ENCODE measurements at places on chromosomes 12 and 14.

GRCh38 chr12:109020796-109021380 is at the start of gene SVOP:
Gene SVOP (minus strand): TSS chr12:109021068. CDS start chr12:109020868, 200 bp downstream.
- peak; percentile 74 for DNase-seq

- no peak for DNase-seq
These were observed 454.1 kb upstream of the DCN start for GRCh38 chr12:91636721-91637120.

GRCh38 chr12:113174461-113175384 is 10.6 kb downstream of the DDX54 start:
- no peak for DNase-seq

- no peak for DNase-seq
These were observed 444.5 kb upstream of the FAR2 start for GRCh38 chr12:28704477-28705169.

GRCh38 chr12:114670291-114670980 is 13.5 kb downstream of the TBX3 start:
- DNase-seq: no peak

GRCh38 chr12:12180575-12180974 is 86.3 kb downstream of the LRP6 start:
- DNase-seq: no peak

DNA sequence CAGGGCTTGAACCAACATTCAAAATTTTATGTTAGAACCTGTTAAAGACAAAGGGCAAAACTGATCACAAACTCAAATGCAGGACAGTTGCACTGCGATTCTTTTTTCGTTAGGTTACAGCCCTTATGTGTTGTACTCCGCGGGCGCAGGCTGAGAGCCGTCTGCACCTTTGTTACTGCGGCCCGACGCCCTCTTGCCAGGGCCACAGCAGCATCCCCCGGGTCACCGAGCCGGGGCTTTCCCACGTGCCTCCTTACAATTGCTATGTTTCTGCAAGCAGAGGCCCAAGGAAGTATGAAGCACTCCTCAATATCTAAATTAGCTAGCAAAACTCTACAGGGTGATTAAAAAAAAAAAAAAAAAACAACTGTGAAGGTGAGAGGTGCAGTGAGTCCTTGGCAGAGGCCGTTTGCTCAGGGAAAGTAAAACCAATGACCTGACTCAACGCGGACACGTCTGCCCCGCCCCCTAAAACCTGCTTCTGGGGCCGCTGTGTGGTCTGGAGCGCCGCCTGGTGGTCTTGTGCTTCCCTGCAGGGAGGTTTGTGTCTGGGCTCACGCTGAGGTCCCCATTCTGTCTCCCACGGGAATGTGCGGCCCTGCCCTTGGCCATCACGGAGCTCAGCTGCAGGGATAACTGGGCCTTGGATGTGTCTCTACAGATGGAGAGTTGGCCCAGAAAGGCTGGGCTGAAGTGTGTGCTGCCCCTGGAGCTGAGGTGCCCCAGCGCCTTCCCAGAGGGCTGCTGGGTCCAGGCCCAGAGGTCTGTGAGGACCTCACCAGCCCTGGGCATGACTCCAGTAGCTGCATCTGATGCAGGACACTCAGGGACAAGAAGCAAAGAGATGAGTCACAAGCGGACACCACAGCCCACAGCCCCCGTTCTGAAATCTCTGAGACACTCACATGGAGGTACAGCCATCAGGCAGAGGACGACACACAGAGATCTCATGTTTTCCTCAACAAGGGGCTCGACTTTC is 418.5 kb downstream of the TMEM121 start:
- DNase-seq: no peak

DNA sequence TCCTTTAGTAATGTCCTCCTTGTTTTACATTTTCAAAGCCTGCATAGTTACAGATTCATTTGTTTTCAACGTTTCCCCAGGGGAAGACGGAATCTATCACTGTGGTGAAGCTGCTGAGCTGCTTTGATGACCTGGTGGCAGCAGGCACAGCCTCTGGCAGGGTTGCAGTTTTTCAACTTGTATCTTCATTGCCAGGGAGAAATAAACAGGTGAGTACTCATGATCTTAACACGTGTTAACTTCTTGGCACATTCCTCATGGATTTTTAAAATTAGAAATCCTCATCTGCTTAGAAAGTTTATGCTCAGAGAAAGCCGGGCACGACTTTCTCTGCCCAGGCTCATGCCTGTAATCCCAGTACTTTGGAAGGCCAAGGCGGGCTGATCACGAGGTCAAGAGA is 44.5 kb downstream of the TECPR2 start:
- no peak for DNase-seq

- no peak for DNase-seq
These were observed 244.1 kb downstream of the FBXL14 start for GRCh38 chr12:1350055-1350933.

GRCh38 chr14:54699735-54700134 is 132.8 kb downstream of the SAMD4A start:
- DNase-seq: no peak

DNA sequence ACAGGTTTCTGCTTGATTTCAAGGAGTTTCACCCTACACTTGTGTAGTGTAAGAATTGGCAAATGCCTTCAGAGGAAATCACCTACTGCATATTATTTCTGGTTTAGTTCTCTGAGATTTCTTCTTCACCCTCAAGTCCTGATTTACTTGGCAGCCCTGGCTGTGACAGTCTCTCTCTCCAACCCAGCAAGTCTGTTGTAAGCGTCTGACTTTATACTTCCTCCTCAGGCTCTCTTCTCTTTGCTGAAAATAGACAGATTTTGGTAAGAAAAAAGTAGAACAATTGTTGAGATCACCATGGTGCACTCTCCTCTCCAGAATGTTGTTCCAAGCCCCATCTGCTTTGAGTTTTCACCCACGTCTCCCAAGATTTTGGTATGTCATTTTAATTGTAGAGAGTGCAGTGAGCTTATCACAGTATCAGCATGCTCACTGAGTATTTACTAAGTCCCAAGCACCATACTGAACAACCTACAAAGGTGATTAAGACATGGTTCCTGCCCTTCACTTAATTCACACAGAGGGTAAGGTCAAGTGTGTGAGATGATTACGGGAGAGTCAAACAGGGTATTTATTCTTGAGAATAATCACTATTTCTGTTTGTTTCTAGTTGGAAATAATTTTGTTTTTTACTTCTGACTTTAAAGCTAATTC is 148.7 kb downstream of the MDGA2 start:
- DNase-seq: no peak

DNA sequence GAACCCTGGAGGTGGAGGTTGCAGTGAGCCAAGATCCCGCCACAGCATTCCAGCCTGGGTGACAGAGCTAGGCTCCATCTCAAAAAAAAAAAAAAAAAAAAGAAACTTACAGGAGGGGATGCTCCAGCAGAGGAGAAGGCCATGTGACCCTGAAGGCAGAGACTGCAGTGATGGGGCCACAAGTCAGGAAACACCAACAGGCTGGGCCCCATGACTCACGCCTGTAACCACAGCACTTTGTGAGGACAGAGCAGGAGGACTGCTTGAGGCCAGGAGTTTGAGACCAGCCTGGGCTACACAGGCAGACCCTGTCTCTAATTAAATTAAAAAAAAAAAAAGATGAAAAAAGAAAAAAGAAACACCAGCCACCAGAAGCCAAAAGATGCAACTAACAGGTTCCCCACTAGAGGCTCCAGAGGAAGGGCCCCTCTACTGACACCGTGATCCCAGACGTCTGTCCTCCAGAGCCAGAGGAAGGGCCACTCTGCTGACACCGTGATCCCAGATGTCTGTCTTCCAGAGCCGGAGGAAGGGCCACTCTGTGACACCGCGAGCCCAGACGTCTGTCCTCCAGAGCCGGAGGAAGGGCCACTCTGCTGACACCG is 9.1 kb upstream of the GLT1D1 start:
- no peak for DNase-seq

DNA sequence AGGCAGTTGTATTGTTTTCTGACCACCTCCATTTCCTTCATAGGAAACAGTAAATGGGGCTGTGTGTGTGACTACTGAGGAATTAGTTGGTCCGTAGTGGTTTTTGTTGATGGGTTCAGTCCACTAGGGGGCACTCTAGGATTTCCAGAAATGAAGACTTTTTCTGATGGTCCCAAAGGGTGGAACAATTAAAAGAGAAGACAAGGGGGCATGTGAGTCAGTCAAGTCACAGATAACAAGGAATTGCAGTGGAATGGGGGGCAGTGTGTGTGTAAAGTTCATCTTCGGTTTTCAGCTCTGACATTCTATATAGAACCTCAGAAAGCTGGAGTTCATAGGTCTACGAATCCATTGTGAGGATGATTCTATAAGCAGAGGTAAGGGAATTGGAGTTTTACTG is 186.6 kb upstream of the OR4E1 start:
- DNase-seq: no peak

- DNase-seq: no peak
These were observed 1.3 kb upstream of the TRIP11 start for GRCh38 chr14:92041203-92041602.

DNA sequence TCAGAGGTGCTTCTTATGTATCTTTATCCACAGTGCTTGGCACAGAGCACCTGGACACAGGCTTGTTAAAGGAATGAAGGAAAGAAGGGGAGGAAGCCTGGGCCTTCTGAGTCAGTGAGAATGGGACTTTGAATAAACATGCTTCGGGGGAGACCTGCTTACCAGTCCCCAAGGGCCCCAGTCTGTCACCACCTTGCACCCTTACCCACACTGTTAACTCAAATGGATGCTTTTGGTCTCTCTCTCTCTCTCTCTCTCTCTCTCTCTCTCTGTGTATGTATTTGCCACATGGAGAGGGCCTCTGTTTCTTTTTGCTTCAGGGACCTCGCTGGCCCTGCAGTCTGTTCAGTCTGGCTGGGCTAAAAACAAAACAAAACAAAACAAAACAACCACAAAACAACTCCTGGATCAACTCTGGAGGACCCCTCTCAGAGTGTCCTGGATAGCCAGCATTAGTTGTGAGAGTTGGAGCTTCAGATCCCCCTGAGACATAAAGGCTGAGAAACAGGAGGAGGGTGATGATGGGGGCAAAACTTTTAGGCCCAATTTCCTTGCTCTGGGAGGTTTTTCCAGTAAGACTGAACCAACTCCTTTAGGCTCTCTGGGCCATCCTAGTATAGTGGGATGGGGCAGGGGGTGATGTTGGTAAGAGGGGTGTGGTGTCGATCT is 1.9 kb downstream of the KIF5A start:
- no peak for DNase-seq

GRCh38 chr12:87332987-87333726 is 696.0 kb downstream of the C12orf50 start:
- no peak for DNase-seq

DNA sequence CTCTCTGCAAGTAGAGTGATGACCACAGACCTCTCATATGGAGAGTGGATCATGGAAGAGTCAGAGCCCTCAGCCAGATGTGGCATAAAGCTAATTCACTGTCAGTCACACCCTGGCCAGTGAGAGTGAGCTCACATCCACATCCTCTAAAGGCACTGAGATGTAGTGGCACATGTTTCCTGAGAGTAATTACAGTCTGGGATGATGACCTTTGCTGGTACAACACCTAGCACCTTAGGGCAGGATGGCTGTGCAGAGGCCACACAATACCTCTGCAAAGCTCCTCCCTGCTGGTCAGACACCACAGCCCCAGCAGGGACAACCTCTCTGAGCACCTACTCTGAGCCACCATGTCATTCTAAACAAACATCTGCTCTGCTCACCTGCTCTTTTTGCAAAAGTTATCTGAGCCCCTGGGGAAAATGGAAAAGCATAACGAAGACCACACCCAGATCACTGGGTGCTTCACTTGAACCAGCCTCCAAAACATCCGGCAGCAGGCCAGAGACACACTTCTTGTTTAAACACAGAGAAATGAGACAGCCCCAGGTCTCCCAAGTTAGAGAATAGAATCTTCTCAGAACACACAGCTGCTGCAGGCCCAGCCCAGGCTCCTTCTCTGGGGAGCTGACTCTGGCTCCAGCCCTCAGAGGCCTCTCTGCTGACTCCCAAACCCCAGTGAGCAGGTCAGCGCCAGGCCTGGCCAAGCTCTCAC is 30.3 kb downstream of the PITPNM2 start:
- no peak for DNase-seq

GRCh38 chr12:31524791-31525495 is 66.0 kb downstream of the DENND5B start:
- DNase-seq: no peak

DNA sequence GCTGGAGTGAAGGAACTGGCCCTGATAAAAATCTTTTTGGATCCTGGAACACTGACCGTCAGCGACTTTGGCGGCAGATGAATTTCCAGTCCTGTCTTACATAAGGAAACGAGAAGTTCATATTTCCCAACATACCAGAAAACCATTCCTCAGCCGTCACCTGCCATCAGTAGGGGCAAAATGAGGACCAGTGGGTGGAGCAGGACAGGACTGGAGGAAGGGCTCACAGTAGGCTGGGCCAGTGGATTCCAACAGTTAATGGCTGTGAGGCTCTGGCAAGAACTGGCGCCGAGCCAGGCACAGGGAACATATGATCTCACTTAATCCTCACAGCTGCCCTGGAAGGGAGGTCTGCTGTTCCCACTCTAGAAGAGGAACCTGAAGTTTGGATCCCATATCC is 67.2 kb upstream of the FAM181A start:
- DNase-seq: no peak

GRCh38 chr12:102970780-102971179 is 13.3 kb downstream of the ASCL1 start:
- DNase-seq: no peak

- DNase-seq: peak; percentile 20
These were observed 166.3 kb upstream of the TRHDE start for GRCh38 chr12:72105849-72106248.

GRCh38 chr12:26010293-26010821 is 51.9 kb downstream of the RASSF8 start:
- no peak for DNase-seq

- DNase-seq: no peak
These were observed 355.5 kb downstream of the CACNA1C start for GRCh38 chr12:2408262-2408661.

DNA sequence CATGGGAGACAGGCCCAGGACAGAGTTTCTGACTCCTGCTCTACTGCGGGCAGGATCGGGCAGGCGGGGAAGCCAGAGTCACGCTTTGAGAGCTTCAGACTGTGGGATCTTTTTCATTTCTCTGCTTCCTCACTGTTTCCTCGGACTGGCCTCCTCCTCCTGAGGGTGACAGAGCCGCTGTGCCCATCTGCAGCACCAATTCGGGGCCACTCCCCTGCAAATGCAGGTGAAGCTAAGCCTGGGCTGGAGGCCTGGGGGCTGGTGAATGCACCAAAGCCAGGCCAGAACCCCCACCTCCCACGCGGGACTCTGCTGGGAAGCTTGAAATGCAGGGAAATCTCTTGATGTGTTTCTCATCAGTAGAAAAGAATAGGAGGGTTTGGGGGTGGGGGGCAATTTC is 77.5 kb downstream of the FOXN3 start:
- no peak for DNase-seq

DNA sequence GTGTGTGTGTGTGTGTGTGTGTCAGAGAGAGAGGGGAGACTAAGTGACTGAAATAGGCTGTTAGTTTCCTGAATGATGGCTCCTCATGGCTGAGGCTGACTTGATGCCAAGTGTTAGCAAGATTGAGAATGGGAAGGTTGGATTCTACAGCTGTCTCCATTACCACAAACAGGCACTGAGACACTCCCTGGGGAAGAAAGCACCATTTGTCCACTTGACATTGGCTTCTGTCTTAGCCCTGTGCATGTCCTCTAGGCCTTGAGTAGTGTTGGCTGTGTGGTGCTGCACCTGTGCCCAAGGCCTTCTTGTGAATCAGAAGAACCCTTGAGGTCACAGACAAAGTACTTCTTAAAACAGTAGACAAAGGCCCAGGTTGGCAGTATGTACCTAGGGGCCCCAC is 15.6 kb downstream of the ERG28 start:
- peak; percentile 88 for DNase-seq
